ENCODE measurements at places on chromosomes 1 and 21.

GRCh38 chr1:117146072-117146471 lies 24.5 kb upstream of the TRIM45 start:
- no peak for DNase-seq

- no peak for DNase-seq
Observed at GRCh38 chr1:94265906-94266305, 28.5 kb upstream of the ARHGAP29 start.

GRCh38 chr1:20469406-20470076 lies 16.5 kb downstream of the CAMK2N1 start:
- DNase-seq = no peak

- DNase-seq = no peak
Observed at GRCh38 chr1:230230273-230230672, 163.2 kb downstream of the GALNT2 start.

- no peak for DNase-seq
Observed at GRCh38 chr1:157288492-157288891, 150.3 kb upstream of the ETV3 start.

- no peak for DNase-seq
Observed at GRCh38 chr1:9680091-9680490, 28.6 kb downstream of the PIK3CD start.

DNA sequence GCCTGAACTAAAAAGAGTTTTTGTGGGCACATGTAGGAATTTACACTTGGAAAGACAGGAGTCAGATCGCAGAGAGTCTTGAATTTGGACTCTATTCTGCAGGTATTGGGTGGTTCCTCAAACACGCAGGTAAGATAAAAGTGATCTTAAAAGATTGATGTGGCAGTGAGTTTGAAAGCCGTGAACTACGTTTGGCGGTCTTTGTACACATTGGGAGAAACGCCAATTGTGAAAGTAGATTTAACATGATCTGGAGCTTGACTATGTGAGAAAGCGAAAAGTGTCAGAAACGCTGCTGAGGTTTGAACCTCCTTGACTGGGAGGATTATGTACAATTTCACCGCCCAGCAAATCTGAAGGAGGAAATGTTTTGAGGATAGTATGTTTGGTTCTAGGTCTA lies 1.5 kb upstream of the PPP2R5A start:
- DNase-seq = no peak

DNA sequence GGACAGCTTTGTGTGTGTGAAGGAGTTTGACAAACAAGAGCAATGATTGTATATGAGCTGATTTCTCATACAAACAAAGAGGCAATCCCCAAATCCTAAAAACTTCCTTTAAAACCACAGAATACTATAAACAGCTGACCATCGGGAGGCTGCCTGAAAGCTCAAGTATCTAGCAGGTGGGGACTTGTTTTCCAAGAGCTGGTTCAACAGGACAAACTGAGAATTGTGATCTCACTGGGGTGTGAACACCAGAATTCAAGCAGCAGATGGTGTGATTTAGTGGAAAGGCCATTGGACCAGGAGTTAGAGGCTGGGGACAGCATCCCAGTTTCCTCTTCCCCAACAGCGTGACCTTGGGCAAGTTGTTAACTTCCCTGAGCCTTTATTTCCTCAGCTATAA lies 13.9 kb downstream of the LMX1A start:
- DNase-seq = no peak

DNA sequence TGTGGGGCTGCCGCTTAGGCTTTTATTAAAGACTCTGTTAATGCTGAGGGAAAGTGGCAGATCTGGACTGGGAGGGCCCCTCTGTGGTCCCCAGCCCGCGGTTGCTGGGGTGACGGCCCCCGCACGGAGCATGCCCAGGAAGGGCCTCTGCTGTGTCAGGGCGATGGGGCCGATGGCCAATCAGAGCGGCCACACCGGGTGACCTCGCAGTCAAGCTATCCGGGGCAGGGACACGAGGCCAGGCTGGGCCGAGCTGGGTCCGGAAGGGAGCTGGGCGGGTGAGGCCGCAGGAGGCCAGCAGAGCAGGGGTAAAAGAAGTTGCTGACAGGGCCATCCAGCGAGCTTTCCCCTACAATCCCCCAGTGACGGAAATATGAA lies 145.1 kb downstream of the CASZ1 start:
- DNase-seq = no peak

DNA sequence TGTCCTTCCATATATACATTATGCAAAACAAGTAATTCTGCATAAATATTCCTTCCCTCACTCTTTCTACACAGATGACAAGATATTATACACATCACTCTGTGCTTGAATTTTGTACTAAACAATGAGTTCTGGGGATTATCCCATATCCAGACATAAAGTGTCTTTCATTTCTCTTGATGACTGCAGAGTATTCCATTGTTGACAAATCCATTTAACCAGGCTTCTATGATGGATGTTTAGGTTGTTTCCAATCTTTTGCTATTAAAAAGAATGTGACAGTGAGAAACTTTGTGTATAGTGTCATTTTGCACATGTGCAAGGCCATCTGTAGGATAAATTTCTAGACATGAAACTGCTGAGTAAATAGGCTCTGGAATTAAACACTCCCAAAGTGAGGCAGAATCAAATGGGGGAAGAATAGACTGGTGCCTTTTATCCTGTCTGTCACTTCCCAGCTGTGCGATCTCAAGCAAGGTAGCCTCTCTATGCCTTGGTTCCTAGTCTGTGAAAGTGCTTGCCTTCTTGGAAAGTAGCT lies 29.9 kb upstream of the ATP2B4 start:
- no peak for DNase-seq
